Epithelial cell of proximal tubule (primary cell): ENCODE measurements at places on chromosomes 5 and 9.

- peak; percentile 16 for DNase-seq
These were observed 174.5 kb upstream of the SLC12A2 start for GRCh38 chr5:127909066-127909465.

DNA sequence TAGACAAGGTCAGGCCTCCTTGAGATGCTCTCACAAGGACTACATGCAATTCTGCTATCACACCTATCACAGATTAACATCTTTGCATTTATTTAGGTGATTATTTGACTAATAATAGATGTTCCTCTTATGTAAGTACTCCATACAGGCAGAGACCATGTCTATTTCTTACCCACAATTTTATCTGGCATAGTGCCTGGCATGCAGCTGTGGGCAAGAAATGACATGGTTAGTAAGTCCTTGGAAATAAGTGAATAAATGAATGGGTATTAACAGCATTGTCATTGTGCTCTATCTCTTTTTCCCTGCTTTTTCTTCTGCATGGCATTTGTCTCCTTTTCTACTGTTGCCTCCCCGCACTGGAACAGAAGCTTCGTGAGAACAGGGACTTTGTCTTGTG lies 49.4 kb downstream of the SLC22A5 start:
- no peak for DNase-seq

DNA sequence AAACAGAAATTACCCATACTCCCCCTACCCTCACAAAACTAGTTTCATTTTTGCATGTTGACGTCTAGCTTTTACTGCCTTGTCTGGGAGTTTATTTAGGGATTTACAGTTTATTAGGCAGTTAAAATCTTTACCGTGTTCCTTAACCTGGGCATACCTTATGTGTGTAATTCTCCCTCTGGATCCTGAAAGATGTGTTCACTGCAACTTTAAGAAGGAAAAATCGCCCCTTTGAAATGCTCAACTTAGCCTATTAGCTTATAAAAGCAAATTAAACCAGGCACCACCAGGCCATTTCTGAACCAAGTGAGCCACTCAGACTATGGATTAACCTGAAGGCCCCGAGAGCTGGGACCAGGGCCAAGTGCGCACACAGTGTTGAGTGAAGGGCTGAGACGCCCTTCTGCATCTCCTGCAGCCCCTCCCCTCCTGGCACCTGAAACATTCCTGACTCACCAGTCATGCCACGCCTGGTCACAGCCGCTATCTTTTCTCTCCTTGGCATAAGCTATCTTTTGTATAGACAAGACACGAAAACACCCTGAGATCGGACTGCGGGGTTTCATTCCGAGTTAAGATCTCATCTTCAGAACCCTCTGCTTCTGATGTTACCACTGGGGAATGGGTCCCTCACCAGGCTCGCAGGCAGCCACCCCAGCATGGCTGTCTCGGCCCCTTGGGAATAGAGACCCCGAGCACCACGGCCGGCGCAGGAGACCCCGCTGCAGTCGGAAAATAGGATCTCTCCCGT lies 111.9 kb downstream of the ROR2 start:
- no peak for DNase-seq

- DNase-seq, result no peak
These were observed 178.5 kb upstream of the PITX1 start for GRCh38 chr5:135212361-135213026.

DNA sequence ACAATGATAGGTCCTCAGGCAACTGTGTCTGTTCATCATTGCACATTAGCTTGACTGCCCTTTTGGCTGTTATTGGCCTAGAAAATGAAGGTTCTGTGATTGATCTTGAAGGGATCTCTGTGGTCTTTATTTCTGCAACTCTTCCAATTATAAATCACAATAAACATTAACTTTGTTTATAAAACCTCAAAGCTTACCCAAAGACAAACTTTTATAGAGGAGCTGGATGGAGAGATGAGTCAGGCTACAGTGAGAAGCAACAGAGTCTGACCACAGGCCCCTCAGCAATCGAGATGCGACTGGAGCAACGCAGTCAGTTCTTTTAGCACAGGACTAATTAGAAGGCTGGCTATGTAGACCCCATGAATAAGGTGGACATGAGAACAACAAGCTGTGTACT lies 5.3 kb downstream of the MACROH2A1 start:
- DNase-seq, result no peak

DNA sequence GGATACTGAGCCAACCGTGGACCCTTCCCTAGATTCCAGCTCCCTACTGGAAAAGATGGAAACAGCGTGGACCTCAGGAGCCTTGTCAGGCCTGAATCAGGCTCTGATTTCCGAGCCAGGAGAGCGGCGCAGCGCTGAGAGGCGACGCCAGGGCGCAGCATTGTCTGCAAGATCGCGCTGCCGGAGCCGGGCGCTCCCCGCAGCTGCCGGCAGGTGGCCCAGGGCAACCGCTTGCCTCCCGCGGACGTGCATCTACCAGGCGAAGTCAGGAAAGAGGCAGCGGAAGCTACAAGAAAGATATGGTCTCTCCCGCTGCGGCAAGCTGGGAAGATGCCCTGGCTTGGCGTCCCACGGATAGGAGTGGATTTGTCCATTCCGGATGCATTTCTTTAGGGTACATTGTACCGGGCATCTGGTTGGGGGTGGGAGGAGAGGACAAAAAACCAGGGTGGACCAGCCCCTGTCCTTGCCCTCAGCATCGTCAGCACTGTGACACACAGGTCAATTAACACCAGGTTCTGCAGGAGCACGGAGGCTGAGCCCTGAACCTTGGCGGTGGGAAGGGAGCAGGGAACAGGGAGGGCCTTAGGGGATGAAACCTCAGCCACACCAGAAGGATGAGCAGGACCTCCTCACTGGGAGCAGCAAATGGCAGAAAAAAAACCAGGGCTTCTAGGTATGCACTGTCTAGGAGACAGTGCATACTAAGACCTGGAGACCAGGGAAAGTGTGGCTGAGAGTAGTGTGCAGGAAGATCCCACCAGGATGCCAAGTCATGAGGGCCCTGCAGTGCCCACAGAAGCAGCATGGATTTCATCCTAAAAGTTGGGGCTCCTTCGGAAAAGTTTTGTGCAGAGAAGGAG lies 55.9 kb downstream of the SFXN1 start:
- DNase-seq, result peak; percentile 6

DNA sequence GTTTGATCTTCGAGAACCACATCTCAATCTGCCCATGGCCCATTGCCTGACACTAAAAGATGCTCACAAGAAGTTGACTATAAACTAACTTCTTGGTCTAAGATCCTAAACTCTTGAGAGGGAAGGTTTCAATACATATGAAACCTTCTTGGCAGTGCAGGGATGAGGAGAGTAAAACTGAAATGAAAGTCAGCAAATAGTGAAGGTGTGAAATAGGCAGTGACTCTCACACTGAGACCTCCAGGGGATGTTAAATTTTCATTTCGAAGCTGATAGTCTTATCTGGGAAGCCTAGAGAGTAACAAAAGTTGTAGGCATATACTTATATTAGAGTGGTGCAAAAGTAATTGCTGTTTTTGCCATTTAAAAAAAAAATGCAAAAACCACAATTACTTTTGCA lies 974 bp upstream of the CYSTM1 start:
- no peak for DNase-seq

DNA sequence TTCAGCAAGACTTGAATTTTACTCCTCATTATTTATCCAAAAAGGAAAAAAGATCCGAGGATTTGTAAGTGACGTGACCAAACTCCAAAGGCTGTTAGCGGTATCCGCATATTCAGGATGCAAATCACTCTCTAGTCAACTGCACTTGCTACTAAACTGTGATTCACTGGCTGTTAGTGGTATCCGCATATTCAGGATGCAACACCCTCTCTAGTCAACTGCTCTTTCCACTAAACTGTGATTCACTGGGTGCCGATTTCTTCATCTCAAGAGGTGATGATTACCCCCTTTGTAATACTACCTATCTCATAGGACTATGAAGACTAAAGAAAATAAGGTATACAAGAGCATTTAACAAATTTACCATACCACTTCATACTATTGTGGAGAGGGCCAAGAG lies 5.7 kb downstream of the MAPKAP1 start:
- peak; percentile 82 for DNase-seq
